ENCODE measurements at places on chromosomes 5 and 9.

GRCh38 chr5:2261004-2261703, 378.4 kb upstream of the IRX4 start:
- DNase-seq: no peak

DNA sequence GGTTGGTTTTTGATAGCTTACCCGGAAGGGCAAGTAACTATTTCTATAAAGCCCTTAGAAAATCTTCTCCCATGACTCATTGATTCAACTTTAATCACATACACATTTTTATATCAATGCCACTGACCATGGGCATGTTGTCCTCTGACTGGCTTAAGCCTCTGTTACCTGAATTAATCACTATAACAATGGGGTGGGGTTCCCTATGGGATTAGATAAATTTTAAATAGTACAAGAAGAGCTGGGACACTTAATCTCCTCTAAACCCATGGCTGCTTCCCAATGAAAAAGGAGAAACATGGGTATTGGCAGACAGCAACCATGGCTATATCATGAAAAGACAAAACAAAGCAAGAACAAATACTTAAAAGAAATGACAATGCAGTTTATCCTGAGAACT, 636.2 kb downstream of the BRINP1 start:
- no peak for DNase-seq

DNA sequence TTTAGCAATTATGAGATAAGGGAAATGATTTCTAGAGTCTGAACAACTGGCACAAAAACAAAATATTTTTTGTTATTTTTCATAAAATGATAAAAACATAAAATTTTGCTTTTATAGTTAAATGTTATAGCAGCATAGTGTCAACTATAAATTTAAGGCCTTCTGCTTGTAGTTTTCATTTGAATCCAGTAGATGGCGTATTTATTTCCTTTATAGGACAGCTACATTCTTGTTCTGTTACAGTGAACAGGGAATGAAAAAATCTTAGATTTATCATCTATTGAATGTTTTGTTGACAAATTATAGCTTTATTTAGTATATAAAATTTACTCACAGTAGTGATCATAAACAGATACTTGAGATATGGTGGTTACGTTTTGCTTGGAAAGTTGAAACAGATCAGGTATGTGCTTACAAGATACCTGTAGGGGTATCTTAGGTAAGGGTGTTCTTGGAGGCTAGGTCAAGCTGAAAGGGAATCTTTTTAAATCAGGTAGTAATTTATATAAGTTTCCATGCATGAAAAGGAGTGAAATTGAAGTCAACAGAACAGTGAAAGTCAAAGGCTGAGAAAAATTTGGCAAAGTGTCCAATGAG, 239.3 kb upstream of the GRIN3A start:
- DNase-seq: no peak

- DNase-seq: no peak
Observed at GRCh38 chr5:180259260-180259611, 32.6 kb downstream of the MAPK9 start.

DNA sequence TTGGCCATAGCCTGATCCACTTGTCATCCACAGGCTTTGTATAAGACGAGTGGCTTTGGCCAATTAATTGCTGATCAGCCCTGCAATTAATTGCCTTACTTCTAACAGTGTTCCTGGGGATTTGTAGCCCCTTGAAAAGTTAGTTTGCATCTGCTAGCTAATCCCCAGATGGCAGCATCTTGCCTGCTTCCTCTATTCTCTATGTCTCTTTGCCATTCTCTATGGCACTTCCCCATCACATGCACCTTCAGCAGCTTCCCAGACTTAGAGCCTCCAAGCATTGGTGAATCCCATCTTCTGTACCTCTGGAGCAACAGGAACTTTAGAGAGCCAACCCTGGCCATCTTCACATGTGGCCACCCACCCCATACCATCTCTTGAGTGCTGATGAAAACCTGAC, 197.0 kb upstream of the DMAC1 start:
- no peak for DNase-seq

DNA sequence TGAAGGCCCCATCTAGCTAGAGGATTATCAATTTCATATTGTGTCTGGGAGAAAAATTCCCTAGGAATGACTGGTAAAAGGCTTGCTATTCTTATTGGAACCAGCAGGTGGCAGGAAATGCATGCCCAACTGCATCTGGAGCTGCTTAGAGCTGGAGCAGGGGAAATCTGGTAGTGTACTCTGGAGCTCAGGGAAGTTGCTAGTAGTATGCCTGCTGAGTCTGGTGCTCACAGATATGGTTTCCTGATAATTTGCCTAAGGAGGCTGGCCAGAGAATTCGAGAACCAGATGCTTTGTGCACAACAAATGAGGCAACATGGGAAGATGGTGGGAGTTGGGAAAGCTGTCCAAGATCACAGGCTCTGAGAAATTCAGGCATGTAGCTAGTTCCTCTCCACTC, 53.7 kb downstream of the G3BP1 start:
- peak; percentile 10 for DNase-seq

DNA sequence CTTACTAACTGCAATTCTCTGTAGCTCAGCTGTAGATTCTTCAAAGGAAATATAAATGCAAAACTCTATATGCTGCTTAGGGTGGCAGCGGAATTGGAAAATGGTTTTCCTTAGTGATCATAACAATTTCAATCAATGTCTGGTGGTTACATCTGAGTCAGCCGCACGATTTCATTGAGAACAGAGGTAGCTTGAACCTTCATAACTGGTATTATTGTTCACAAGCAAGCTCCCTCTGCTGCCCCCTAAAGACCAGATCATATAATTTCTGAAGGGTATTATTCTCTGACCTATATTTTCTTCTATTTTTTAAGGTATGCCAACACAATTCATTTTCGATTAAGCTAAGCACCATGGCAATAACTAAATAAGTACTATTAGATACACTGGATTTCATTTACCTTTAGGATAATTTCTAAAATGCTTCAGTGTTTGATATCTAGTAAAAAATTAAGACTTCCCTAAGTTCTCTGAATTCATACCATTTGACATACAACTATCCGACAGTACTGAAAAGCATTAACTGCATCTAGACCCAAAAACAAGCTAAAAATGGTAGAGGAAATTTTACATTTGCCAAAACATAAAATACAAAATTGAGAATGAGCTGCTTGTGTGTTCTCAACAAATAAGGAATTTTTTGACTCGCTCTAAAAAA, 181.1 kb upstream of the SPEF2 start:
- DNase-seq: no peak

DNA sequence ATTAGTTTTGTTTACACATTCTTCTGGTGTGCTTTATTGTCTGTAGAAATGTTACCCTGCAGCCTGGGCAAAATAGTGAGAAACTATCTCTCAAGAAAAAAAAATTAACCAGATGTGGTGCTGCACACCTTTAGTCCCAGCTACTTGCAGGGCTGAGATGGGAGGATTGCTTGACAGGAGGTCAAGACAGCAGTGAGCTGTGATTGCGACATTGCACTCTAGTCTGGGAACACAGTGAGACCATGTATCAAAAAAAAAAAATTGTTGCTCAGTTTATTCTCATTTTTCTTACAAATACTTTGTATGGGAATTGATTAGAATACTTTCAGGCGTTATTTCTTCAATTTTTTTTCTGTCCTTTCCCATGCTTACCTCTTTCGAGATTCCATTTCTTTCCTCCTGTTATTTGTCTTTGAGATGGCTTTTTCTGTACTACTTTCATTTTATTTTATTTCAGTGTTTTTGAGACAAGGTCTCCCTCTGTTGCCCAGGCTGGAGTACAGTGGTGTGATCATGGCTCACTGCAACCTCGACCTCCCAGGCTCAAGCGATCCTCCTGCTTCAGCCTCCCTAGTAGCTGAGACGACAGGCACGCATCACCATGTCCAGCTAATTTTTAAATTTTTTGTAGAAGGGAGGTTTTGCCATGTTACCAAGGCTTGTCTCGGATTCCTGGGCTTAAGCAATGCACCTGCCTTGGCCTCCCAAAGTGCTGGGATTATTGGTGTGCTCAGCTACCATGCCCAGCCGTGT, 24.9 kb downstream of the TENT2 start:
- no peak for DNase-seq

DNA sequence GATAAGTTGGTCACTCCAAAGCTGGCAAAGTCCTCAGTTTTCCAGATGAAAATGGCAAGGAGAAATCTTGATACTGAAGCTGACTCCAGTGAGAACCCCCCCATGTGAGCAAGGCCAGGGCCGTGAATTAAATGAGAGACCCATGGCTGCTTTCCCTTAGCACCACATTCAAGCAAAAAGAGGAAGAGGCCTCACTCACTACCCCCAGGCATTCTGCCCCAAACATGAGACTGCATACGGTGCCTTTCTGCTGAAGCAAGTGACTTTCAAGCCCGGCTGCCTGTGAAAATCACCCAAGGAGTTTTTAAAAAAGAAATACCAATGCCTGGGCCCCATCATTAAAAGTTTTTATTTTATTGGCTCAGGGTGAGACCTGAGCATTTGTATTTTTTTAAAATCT, 66.9 kb downstream of the TMEM252 start:
- DNase-seq: no peak

DNA sequence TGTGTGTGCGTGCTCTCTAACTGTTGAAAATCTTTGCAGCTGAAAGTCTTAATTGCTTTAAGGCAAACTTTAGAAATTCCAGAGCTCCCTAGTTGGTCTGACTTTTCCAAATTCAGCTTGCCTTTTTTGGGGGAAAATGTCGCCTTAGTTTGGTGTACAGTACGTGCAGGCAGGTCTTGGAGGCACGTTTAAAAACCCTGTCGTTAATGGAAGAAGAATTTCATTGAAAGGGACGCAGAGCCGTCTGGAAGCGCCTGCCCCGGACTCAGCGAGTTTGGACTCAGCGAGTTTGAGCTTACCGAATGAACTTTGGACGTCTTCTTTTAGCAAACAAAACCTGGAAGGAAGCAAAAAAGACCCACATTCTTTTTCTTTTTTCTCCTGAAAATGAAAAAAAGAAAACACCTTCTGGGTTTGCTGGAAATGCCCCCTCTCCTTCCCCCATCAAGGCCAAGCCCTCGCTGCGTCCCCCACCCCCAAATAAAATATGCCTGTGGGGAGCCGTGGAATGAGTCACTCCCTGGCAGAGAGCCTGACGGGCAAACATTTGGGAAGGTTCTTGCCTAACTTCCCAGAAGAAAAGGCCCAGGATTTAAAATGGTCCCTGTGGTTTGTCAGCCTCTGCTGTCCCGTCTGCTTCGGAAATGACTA, 1.5 kb downstream of the NEK6 start:
- DNase-seq: no peak

DNA sequence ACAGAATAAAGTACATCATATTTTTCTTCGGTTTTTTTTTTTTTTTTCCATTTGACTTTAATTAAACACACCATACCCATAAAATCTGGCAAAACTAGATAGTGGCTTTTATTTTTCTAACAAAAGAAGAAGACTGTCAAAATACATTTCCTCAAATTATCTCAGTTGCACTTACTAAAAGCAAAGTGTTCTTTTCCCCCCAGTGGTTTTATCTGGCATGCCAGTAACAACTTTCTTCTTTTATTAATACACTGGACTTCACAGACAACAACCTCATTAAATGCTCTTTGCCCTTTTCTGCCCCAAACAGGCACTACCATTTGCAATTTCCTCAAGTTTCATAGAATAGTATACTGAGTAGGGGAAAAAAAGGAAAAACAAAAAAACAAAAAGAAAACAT, 1792.3 kb downstream of the EFNA5 start:
- no peak for DNase-seq

DNA sequence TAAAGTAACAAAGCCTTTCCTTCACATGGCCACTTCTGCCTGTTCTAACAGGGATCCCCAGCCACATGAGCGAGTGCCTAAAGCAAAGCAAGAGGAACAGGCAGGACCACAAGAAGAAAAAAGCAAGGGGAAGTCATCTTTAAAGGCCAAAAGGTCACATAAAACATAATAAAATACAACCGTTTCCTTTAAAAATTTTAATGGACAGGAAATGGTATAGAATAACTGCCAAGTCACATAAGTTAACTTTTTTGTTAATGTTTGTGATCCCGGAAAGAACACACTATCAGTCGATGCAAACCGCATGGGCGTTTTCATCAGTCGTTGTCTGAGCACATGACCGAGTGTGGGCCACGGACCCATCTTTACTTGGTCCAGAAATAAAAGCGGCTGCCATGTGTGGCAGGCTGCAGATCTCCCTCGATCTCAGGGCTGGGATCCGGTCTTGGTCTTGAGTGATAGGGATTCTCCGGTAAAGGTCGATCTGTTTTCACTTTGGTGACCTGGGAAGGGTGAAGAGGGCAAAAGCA, 15.6 kb downstream of the NDUFA8 start:
- DNase-seq: no peak

GRCh38 chr5:120108586-120109248, 355.4 kb upstream of the PRR16 start:
- no peak for DNase-seq

GRCh38 chr5:103336941-103337340, 78.4 kb downstream of the MACIR start:
- DNase-seq: no peak

GRCh38 chr5:156314416-156314815, 12.5 kb upstream of the SGCD start:
- no peak for DNase-seq

- no peak for DNase-seq
Observed at GRCh38 chr9:112049811-112050516, 125.1 kb downstream of the SUSD1 start.

- DNase-seq: no peak
Observed at GRCh38 chr5:136276946-136277345, 84.0 kb upstream of the SMIM32 start.

DNA sequence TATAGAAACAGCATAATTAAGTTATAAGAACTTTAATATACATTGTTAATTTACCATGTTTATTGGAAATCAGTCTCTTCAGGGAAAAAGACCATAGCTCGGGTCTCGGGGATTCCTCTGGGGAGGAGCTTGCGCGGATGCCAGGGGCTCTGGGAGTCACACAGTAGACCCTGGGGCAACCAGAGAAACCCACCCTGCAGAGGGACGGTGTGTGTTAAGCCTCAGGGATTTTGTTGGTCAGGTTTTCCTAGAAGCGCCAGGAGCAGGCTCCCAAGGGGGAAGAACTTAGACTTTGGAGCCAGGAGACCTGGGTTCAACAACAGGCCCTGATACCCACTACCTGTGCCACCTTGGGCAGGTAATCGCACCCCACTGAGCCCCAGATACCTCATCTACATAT, 297.9 kb downstream of the MED10 start:
- no peak for DNase-seq

DNA sequence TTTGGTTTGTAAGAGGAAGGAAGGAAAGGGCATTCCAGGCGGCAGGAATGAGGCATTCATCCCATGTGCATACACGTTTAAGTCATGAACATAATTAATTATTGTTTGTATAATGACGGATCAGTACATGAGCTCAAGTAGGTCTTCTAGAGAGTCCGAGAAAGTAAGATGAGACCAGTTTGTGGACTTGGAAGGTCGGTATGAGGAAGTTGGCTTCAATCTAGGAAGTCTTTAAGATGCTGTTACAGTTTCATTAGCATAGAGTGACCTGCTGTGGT, 2.1 kb downstream of the GTF3C4 start:
- DNase-seq: no peak

DNA sequence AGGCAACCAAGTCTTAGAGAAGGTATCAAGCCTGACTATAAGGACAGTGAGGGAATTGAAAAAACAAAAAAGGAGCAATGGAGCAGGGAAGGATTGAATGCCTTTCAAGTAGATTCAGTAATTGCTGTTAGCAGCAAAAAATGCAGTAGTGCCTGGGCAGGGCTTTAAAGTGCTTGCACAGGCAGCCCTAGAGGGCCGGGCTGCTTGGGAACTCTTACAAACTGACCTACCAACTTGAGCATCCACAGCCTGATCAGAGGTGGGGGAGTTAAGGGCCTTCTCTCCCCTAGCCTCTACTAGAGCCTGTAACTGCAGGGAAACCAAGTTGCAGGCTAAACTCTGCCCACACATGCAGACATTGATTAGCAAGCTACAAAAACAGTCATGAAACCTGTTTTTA, 19.4 kb downstream of the FXN start:
- DNase-seq: no peak

- no peak for DNase-seq
Observed at GRCh38 chr5:114312658-114313057, 49.2 kb upstream of the KCNN2 start.
